ENCODE measurements at places on chromosomes 5 and 9.

GRCh38 chr9:131585375-131585774, 40.1 kb downstream of the PRRT1B start:
- peak; percentile 69 for DNase-seq

DNA sequence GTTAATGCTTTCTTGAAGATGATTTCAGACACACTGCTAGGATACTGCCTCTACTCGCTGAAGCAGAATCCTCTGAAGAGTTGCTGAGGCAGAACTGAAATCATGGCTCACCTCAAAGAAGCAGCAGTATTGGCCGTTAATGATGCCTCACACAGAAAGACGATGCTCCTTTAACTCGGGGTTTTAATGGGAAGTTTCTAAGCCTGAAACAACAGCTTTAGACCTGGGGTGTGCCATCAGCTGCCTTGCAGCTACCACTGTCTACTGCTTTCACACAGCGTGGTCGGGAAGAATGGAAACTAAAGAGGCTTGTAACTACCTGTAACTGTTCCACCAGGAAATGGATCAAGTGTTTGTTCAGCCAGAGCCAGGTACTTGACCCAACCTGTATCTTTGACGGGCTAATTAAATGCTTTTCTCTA, at the start of gene CTXN3:
Gene CTXN3 (plus strand): TSS at position 65 of the 422 bp plus-strand sequence. CDS start 8,440 bp downstream, outside the sequence.
- no peak for DNase-seq

GRCh38 chr5:50595199-50595598, 71.2 kb upstream of the PARP8 start:
- no peak for DNase-seq

GRCh38 chr5:125961150-125961549, 462.1 kb upstream of the GRAMD2B start:
- DNase-seq = no peak

GRCh38 chr9:21070906-21071305, 6.8 kb downstream of the IFNB1 start:
- DNase-seq = no peak

- DNase-seq = no peak
These were observed 837.7 kb upstream of the ZNF608 start for GRCh38 chr5:125584140-125584520.

GRCh38 chr5:178349625-178350353, 117.2 kb upstream of the PHYKPL start:
- DNase-seq = no peak

GRCh38 chr5:175489693-175490443, 11.5 kb downstream of the SFXN1 start:
- no peak for DNase-seq

DNA sequence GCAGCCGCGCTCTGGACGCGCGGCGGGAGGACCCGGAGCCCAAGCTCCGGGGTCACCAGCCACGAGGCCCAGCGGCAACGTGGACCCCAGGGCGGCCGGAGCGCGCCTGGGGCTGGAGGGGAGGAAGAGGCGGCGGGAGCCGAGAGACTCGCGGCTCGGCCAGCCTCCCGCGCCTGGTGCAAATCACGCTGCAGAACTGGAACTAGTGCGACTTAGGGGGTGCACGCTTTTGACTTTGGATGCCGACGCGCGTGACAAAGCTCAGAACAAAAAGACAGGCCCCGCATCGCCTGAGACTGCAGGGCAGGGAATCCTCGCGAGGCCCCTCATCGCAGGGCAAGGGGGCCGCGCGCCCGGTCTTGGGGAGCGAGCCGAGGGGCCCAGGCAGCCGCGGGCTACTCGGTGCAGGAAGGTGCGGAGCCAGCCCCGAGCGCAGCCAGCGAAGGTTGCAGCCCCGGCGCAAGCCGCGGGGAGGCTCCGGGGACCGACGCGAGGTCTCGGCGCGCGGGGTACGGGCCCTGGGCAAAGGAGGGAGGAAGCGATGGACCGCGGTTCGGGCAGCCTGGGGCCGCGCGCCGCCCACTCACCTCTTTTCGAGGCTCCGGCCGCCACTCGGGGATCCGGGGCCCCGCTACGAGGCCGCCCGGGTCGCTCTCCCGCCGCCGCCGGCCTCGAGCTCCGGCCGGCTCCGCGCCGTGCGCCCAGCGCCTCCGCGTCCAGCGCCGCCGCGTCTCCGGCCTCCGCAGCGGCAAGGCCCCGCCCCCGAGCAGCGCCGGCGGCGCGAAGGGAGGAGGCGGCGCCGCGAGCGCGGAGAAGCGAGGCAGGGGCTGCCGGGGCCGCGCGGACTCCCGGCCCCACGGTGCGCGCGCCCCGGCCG, at the start of gene GOLM1:
Gene GOLM1 (minus strand): TSS at position 735 of the 877 bp plus-strand sequence. CDS start 20,238 bp downstream, outside the sequence.
- no peak for DNase-seq

DNA sequence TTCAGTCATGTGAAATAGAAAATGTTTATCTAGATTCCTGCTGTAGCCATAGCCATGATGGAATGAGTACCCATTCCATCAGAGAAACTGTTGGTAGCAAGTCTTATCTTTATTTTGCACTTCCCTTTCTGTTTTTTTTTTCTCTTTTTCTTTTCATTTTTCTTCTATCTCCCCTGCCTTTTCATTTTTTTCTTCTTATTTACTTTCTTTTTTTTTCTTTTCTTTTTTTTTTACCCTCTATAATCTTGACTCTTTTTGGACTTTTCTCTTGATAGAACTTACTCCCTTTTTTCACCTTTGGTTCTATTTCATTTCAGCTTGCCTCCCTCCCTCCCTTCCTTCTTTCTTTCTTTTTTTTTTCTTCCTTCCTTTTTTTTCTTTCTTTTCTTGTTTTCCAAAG, 15.4 kb downstream of the SLC25A46 start:
- no peak for DNase-seq
